ENCODE measurements at places on chromosomes 1 and 21. TPM values are rescaled to one million over a fixed set of nuclear protein-coding genes. Genes with fewer than 3 reads are reported as not detected.

Gene KNCN
- polyA plus RNA-seq = not detected

Gene CTTNBP2NL
- 11.4 TPM for polyA plus RNA-seq

Gene CR1L
- 0.73 TPM for polyA plus RNA-seq

Gene CLDN17
- polyA plus RNA-seq = not detected

Gene VASH2
- polyA plus RNA-seq = 0.23 TPM

Gene RPE65
- 0.01 TPM for polyA plus RNA-seq

Gene CA6
- not detected for polyA plus RNA-seq

Gene C8B
- not detected for polyA plus RNA-seq

Gene OR6N1
- not detected for polyA plus RNA-seq

Gene OR14A2
- polyA plus RNA-seq = not detected

Gene AKR7A3
- 110 TPM for polyA plus RNA-seq

Gene USH2A
- not detected for polyA plus RNA-seq

Gene RALGPS2
- polyA plus RNA-seq = 14.3 TPM

Gene RIPK4
- polyA plus RNA-seq = 4.0 TPM

Gene GBP4
- 1.8 TPM for polyA plus RNA-seq

Gene ZBTB8OS
- polyA plus RNA-seq = 89.5 TPM

Gene SPATA21
- polyA plus RNA-seq = under 0.01 TPM

Gene BCAR3
- 43.2 TPM for polyA plus RNA-seq

Gene ACTN2
- polyA plus RNA-seq = 1.8 TPM

Gene PCAT6
- 1.6 TPM for polyA plus RNA-seq

Gene LIN28A
- polyA plus RNA-seq = not detected

Gene RIPPLY3
- polyA plus RNA-seq = not detected

Gene XPR1
- 2.3 TPM for polyA plus RNA-seq

Gene DNALI1
- 4.6 TPM for polyA plus RNA-seq

Gene FMO5
- polyA plus RNA-seq = 10.2 TPM

Gene OR2T33
- polyA plus RNA-seq = not detected

Gene THEM4
- 5.4 TPM for polyA plus RNA-seq

Gene CHRNB2
- 0.31 TPM for polyA plus RNA-seq

Gene AXDND1
- 19.2 TPM for polyA plus RNA-seq

Gene PRRX1
- polyA plus RNA-seq = 3.0 TPM

Gene RNU1-4
- polyA plus RNA-seq = not detected

Gene NGF
- polyA plus RNA-seq = not detected

Gene YOD1
- polyA plus RNA-seq = 1.2 TPM

Gene KRTAP12-2
- polyA plus RNA-seq = not detected

Gene LYPD8
- polyA plus RNA-seq = 111 TPM

Gene NTMT2
- not detected for polyA plus RNA-seq

Gene RPRD2
- 5.5 TPM for polyA plus RNA-seq

Gene THEM5
- not detected for polyA plus RNA-seq

Gene OPRD1
- polyA plus RNA-seq = under 0.01 TPM

Gene CELA3B
- polyA plus RNA-seq = 6.9 TPM

Gene RAB3B
- 3.2 TPM for polyA plus RNA-seq

Gene RPL22
- 410 TPM for polyA plus RNA-seq

Gene KRTAP23-1
- polyA plus RNA-seq = not detected

Gene RNF11
- polyA plus RNA-seq = 44.6 TPM

Gene SYCP1
- polyA plus RNA-seq = not detected

Gene ASCL5
- not detected for polyA plus RNA-seq

Gene KANK4
- 0.60 TPM for polyA plus RNA-seq
